GM23248 (cell line): ENCODE measurements at places on chromosomes 13 and 19. TPM values are rescaled to one million over a fixed set of nuclear protein-coding genes. Genes with fewer than 3 reads are reported as not detected.

The CERS1 gene
- total RNA-seq = 0.25 and 0.54 TPM in 2 replicates

The MIA gene
- not detected in 2 replicates for total RNA-seq

The MYO16 gene
- total RNA-seq = not detected in 2 replicates

The DACH1 gene
- not detected in 2 replicates for total RNA-seq

The IRF2BP1 gene
- total RNA-seq = 39.3 and 53.8 TPM in 2 replicates

The FCER2 gene
- total RNA-seq = not detected in 2 replicates

The MAG gene
- not detected in 2 replicates for total RNA-seq

The NCLN gene
- 73.0 and 76.5 TPM in 2 replicates for total RNA-seq

The MAST1 gene
- total RNA-seq = 1.8 TPM in 1 of 2 replicates, not detected in the other

The FPR2 gene
- not detected in 2 replicates for total RNA-seq

The CCDC106 gene
- total RNA-seq = 11.3 and 12.0 TPM in 2 replicates
